NCI-H1436 treated with DMSO at 0.1 percent for 48 hours (cell line): ENCODE measurements at places on chromosomes 7 and 10.

DNA sequence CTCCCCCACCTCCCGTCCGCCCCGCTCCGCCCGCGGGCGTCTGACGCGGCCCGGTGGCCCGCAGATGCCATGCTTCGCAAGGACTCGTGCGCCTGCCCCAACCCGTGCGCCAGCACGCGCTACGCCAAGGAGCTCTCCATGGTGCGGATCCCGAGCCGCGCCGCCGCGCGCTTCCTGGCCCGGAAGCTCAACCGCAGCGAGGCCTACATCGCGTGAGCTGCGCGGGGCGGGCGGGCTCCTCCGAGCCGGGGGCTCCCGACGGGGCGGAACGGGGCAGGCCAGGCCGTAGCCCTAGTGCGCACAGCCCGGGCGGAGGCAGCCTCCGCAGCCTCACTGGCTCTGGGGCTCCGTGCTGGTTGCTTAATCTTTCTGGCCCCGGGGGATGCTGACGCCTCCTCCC lies 2.8 kb downstream of the ASIC3 start:
- no peak for DNase-seq

DNA sequence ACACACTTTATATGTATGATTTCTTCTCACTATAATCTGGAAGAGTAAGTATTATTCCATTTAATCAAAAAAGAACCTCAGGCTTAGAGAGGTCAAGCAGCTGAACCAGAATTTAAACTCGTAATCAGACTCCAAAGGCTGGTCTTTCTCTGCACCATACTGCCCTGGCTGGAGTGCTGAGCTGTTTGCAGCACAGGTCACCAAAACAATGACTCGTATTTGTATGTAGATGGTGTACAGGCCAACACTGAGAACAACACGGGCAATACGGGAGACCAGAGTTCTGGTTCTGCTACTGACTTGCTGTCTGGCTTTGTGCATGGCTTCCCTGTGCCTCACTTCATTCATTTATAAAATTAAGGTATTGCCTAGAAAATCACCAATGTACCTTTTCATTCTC lies 57.9 kb downstream of the CDCA7L start:
- DNase-seq, result no peak

DNA sequence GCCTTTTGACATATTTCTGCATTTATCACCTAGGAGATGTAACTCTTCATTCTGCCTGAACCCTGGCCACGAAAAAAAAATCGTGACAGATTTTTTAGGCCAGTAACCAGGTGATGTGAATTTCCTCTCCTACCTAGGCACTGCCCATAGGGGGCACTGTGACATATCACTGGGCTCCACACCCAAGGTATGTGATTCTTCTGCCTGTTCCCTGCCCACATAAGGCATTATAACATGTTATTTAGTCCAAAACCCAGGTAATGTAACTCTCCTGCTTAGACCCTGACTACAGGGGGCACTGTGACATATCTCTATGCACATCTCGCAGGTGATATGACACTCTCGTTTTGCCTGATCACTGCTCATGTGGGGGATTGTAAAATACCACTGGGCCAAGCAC lies 29.5 kb upstream of the ZNF107 start:
- no peak for DNase-seq

- DNase-seq, result no peak
Observed at GRCh38 chr10:63240807-63241206, 107.7 kb downstream of the NRBF2 start.

- no peak for DNase-seq
Observed at GRCh38 chr10:100970076-100970913, 991 bp downstream of the SEMA4G start.

DNA sequence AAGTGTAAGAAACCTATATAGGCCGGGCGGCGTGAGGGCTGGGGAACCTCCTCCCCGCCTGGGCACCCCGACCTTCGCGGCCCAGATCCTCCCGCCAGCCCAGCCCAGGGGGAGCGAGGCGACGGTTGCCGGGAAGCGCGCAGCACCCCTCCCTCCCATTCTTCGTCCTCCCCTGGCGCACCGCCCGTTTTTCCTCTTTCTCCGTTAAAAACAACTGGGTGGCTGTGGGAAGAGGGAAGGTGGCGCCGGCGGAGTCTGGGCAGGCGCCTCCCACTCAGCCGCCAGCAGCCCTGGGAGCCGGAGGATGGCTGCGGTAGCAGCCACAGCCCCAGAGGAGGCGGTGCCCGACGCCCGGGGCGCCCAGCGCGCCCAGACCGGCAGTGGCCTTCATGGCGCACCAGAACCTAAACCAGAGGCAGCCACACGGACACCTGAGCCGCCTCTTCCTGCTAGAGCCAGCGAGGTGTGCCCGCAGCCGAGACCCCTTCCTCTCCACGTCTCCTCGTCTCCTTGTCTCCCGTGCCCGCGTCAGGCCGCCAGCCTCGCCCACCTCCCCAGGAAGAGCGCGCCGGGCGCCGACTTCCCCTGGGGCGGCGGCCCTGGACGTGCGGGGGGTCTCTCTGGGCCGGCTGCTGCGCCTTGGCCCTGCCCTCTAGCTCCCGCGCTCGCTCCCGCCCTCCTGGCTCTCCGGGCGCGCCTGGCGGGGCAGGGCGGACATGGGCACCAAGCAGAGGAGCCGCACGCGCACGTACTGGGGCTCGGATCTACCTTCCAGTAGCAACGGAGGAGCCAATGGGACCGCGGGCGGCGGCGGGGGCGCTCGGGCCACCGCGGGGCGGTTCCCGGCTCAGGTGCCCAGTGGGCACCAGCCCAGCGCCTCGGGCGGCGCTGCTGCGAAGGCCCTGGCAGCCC lies 32.8 kb upstream of the SFTPD start:
- DNase-seq, result no peak

DNA sequence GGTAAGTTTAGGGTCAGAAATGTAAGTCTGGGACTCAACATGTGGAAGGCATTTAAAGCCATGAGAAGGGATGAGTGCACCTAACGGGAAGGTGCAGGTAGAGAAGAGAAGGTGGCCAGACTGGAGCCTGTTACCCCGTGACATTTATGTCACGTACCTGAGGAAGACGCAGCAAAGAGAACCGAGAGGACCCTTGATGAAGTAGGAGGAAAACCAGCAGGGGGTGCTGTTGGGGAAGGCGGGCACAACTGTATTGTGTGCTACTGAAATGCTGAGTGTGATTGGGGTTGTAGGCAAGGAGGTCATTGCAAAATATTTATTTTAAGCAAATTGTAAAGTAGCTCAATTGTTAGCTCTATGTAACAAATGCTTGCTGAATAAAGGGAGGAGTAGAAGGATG lies 338.2 kb upstream of the PRKCQ start:
- no peak for DNase-seq

GRCh38 chr10:125156739-125157480 lies 3.5 kb downstream of the CTBP2 start:
- DNase-seq, result no peak

DNA sequence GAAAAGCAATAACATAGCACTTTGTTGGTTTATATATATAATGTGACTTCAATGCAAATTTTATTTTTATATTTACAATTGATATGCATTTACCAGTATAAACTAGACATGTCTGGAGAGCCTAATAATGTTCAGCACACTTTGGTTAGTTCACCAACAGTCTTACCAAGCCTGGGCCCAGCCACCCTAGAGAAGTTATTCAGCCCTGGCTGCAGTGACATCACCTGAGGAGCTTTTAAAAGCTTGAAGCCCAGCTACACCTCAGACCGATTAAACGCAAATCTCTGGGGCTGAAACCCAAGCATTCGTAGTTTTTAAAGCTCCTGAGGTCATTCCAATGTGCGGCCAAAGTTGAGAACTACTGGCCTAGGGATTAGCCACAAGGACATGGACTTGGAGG lies 155.0 kb upstream of the LANCL2 start:
- no peak for DNase-seq

GRCh38 chr7:131546583-131547141 lies 9.8 kb downstream of the PODXL start:
- DNase-seq, result no peak

GRCh38 chr7:94183289-94183749 lies 179.2 kb upstream of the BET1 start:
- DNase-seq, result no peak

DNA sequence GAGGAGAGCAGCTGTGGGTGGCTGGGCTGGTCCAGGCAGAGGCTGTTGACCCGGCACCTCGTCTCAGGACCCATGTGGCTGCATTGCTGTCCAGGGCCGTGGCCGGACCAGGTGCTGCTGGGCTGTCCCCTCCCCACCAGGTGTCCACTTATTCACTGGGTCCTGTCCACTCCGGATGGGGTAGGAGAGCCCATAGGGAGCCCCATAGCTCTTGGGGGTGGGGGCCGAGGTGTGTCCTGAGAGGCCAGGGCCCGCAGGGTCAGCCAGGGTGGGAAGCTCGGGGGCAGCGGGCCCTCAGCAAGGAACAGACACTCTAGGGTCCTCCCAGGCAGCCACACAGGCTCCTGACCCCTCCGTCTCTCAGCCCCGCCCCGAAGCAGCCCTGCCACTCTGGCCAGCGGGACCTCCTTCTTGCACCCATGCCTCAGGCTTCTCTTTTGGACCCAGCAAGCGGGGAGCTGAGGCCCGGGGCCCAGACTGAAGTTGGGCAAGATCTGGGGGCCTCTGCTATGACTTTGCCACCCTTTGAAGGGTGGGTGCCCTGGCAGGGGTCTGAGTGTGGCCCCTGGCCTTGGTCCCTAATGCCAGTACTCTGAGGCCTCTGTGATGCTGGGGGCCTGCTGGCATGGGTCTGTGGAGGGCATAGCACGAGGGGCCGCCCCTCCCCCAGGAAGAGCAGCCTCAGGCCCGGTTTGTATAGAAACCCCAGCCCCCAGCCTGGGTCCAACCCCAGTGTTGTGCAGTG lies 86.4 kb downstream of the NKX6-2 start:
- no peak for DNase-seq

DNA sequence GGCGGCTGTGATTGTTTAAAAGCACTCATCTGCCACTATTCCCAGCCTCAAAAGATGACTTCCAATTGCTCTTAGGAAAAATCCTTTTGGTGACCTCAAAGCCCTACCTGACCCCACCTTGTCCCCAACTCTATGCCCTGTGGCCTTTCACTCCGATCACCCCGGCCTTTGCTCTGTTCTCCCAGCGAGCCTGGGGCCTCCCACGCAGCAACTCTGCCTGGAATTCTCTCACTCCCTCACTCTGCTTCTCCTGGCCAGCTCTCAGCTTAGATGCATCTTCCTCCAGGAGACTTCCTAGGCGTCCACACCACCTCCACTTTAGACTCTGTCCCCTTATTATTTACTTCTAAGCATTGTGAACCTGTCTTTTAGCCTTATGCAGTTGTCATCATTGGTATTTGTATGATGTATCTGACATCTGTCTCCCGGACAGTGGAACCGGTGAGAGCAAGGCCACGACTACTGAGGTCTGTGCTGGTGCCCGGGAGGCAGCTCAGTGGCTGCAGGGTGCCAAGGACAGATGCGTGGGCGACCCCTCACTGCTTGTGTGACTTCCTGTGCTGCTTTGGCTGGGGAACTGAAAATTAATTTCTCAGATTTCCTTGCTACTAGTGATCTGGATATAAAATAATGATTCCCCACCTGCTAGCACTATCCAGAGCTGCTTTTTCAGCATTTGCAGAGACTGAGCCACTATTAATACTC lies 63.0 kb downstream of the PIP4K2A start:
- DNase-seq, result no peak

- no peak for DNase-seq
Observed at GRCh38 chr10:112624546-112625048, 177.6 kb downstream of the VTI1A start.

DNA sequence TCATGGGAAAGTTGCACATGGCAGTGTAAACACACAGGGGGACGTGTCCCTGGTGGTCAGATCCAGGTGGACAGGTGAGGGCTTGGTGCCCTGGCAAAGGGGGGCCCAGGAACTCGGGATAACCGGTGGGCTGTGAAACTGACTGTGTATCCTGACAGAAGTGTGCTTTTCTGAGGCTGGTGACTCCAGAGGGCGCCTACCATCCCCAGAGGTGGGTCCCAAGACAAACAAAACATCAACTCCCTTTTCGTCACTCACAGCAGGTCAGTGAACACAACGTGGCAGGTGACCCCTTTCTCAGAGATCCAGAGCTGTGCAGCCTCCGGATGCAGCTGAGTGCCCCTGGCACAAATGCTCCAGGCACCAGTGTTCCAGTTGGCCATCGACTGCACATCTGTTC lies 56.0 kb upstream of the DDC start:
- no peak for DNase-seq

DNA sequence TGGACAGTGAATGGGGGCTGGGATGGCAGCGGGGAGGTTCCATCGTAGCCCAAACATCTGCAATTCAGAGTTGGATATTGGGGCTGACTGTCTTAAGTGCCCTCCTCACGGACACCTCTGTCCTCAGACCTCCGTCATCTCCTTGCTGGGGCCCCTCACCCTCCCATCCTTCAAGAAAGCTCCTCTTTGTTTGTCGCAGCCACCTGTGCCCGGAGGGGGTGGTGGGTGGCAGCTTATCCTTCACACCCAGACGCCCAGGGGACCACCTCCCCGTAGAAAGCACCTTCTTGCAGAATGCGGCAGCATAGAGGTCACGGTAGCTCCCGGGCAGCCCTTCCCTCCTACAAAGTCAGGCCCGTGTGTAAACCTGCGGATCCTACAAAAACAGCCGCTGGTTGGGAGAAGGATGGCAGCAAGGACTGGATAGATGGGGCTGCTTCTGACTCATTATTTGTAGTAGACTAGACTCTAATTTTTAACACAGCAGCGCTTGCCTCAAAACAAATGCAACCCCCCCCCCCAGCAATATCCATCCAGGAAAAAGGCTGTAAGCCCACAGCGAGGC lies 1.3 kb upstream of the PTPRN2 start:
- no peak for DNase-seq

GRCh38 chr10:91796331-91797047 lies 1.7 kb upstream of the TNKS2 start:
- no peak for DNase-seq

DNA sequence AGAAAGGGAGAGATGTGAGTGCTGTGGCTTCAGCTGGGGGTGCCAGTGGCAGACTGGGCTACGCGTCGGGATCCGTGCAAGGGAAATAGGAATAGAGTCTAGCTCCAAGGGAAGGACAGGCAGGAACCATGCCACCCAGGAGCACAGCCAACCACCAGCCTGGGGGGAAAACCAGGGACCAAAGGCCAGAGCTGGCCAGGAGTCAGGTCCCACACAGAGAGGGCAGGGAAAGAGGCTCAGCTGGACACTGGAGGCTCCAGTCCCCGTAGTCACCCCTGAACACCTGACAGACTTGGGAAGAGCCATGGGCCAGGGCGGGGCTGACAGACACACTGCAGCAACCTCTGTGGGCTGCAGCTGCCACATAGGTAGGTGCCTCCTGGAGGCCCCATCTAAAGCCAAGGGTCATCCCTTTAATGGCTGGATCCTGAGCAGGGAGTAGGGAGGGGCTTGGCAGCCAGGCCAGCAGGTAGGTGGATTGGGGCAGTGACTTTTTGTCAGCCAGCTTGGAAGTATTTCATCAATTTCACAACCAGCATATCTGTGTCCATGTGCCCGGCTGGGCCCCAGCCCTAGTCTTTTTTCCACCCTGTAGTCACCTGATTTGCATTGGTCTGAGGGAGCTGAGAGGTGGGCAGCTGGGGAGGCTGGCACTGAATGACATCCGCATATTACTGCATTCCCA lies 163.2 kb downstream of the SH2D4B start:
- DNase-seq, result no peak
